ENCODE measurements at places on chromosomes 1 and 21.

- no peak for DNase-seq
Measured at GRCh38 chr21:17482928-17483327, 29.9 kb upstream of the CXADR start.

DNA sequence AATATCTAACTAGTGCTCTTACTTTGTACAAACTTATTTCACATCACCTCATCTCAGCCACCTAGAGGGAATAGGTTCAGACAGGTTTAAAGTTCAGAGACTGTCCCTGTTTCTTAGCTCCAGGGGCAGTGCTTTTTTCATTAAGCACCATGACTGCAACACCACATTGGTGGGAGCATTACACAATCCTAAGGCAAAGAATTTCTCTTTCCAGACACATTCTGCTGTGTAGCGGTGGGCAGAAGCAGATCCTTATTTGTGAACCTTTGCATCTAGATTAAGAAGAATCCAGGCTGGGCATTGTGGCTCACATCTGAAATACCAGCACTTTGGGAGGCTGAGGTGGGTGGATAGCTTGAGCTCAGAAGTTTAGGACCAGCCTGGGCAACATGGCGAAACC, 16.1 kb downstream of the LCA5L start:
- DNase-seq: no peak

DNA sequence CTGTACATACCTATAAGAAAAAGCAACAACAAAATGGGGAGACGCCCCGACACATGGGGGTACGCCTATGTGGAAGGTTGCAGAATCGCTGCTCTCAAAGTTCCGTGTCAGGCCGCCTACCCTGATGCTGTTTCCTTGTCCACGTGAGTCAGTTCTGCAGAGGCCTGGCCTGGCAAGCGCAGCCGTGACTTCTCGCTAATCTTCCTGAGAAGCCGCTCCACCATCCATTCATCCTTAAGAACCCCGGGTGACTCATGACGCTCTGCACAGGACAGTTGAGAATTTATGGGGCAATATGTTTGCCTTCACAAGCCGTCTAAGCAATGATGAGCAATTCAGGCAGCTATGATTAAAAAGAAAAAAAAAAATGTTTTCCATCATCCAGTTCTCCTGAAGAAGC, 122.3 kb upstream of the TMPRSS2 start:
- peak; percentile 99 for DNase-seq

GRCh38 chr1:66978201-66978600, 53.4 kb downstream of the MIER1 start:
- DNase-seq: no peak

DNA sequence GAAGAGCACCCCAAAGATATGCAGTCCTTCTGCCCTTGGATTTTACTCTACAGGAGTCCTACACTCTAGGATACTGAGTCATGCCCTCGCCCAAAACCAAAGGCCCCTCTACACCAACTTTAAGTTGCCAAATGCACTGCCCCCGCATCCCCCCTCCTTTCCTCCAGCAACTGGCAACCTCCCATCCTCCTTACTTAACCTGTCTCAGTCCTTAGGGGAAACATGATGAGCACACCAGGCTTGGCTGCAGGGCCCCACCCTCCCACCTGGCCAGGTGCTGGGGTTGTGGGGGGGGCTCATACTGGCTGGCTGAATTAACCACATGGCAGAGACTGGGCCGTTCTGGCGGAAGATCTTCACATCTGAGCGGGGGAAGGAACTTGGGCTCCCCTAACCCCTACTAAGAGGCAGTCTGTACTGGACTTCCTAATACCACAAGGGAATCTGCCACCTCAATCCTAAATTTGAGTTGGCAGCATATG, 1.2 kb downstream of the HDGF start:
- peak; percentile 43 for DNase-seq

DNA sequence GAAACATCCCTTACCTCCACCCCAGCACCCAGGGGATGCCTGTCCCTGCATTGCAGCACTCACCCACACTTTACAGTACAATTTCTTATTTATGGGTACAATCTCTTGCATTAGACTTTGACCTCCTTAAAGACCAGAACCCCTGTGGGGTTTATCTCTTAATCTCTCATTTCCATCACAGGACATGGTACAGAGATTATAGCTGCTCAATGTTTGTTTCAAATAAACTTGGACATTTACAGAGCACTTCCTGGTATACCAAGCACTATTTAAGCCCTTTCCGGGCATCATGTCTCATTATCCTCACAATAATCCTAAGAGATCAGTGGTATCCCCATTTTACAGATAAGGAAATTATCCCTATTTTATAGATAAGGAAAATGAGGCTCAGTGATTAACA, 31.9 kb downstream of the FYB2 start:
- no peak for DNase-seq

- peak; percentile 60 for DNase-seq
Measured at GRCh38 chr1:97875996-97876395, 44.8 kb downstream of the DPYD start.

GRCh38 chr1:185916861-185917260, 182.7 kb downstream of the HMCN1 start:
- DNase-seq: peak; percentile 33

GRCh38 chr1:210743038-210743437, 390.9 kb downstream of the KCNH1 start:
- DNase-seq: no peak

DNA sequence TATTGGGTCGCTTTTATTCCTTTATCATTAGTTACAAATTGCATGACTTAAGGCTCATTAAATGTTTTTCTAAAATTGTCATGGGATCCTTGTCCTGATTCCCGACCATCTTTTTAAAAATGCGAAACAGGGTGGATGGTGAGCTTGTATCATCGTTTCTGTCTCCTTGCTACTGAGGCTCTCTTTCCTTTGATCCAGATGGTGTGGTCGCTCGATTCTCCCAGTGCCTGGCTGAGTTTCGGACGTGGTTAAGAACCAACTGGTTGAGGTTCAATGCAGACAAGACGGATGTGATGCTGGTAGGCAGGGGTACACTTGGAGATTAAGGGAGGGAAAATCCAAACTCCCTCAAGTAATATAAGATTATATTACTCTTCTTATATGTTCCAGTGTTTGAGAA, 1.2 kb downstream of the MIER1 start:
- DNase-seq: no peak

DNA sequence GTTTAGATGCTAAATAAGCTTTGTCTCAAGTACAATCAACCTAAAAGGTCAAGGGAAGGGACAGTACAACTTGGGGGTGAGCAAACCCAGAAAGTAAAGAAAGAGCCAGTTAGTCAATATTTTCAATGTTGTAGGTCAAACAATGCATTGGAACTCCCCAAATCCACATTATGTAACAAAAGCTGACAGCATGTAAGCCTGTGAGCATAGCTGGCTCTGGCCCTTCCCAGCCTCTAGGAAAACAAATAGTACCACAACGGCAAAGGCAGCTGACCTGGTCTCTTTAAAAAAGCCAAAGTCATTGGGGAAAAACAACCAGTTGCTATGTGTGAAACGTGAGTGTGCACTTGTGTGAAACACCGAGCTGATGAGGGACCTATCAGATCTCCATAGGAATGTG, 3.4 kb downstream of the CBR1 start:
- DNase-seq: no peak

DNA sequence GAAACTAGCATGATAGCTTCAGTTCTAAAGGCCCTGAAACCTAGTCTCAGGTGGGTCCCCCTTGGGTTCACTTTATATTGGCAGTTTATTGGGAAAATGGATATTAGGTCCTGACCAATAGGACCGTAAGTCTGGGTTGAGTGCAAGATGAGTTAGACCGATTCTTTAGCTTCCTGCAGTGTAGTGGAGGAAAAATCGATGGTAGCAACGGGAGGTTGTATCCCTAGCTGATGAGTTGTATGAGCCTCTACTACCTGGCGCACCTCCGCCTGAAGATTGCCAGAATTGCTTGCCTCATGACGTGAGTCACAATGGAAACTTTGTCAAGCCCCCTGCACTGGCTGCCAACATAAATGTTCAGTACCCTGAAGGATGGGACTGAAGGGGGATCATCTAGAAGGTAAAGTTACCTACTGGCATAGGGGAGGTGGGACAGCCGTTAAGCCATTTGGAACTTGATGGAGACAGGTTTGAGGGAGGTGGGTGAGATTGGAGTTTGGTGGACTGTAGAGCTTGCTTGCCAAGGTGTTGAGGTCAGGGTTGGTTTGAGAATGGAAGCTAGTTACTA, 3.9 kb downstream of the RCC1 start:
- peak; percentile 40 for DNase-seq

DNA sequence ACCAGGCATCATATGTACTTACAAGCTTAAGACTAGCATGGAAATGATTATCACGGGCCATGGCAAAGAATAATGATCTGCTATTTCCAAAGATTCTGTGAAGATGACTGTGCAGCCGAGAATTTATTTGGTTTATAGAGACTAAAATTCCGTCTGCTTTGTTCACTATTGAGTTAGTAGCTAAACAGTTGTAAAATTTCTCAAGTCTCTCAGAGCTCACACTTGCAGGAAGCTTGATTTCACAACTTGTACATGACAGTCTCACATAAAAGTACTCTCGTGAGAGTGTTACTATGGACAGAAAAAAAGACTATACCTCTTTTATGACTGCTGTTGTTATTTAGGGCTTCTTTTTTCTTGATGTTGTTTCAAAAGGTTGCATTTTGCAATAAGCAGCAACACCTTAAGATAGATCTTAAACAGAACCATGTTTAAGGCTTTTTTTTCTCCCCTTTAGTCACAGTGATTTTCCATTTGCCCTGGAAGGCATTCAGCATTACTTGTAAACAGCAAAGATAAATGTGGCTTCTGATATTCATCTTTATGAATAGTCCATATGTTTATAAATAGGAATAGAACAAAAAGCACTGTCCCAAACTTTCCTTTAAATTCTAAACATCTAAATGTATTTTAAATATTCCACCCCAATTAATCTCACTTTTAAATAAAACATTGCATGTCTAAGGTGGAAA, 24.8 kb downstream of the ST6GALNAC5 start:
- no peak for DNase-seq

GRCh38 chr1:79929356-79929755, 922.8 kb upstream of the ADGRL4 start:
- DNase-seq: peak; percentile 1

DNA sequence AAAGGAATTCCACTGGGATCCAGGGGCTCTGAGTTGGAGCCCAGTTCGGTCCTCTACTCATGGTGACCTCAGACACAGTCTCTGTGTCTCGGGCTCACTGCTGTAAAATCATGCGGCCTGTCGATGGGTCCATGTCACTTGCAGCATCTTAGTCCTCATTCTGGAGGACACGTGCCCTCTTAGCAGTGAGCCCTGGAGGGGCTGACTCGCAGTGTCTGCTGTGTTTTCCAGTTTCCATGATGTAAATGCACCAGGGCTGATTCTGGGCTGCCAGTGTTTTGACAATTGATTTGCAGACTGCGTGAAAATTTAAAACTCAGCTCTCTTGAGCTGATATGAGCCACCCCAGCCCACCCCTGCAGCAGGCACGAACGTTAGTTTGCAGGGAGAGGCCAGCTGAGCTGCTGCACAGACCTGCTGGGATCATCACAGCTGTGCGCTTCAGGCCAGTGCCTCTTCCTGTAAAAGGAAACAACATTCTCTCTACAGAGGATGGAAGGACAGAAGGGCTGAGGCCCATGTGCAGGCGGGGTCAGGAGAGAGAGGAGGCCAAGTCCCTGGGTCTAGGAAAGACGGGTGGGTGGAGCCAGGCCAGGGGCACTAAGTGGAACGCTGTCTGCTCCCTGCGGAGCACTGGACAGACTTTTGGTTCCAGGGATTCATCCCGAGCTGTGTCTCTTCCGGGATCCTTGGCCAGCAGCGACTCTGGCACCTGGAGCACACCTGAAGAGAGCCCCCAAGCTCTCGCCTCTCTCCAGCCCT, 42.6 kb downstream of the RSPH1 start:
- no peak for DNase-seq

GRCh38 chr1:245488346-245489129, 333.8 kb downstream of the KIF26B start:
- DNase-seq: no peak

- DNase-seq: no peak
Measured at GRCh38 chr1:240426051-240426450, 185.9 kb downstream of the GREM2 start.

- no peak for DNase-seq
Measured at GRCh38 chr21:36113647-36114428, 21.0 kb upstream of the CBR3 start.
